Prostate gland (tissue), 2 donors: ENCODE measurements at places on chromosomes 5 and 9. TPM values are rescaled to one million over a fixed set of nuclear protein-coding genes. Genes with fewer than 3 reads are reported as not detected.
A peak's percentile ranks its signal among the peaks of the same experiment; 100 is the strongest.

ADAMTS2 gene
- total RNA-seq = 2.0 TPM

IPPK gene
- total RNA-seq = 10.3 TPM

GFPT2 gene
- 3.2 TPM for total RNA-seq

GRCh38 chr9:89679016-89679415 is 74.2 kb downstream of the GADD45G start:
- peaks cover 16% of the 10 kb centered on the region for H3K4me1 ChIP-seq
- no peak overlapping the region for H3K4me3 ChIP-seq
- H3K27me3 ChIP-seq = no peaks in the 10 kb centered on the region
- H3K27ac ChIP-seq = no peak overlapping the region
- no peak for DNase-seq

DMRT3 gene
- total RNA-seq = not detected

GRCh38 chr9:84834426-84834825 is 164.9 kb downstream of the NTRK2 start:
- H3K4me3 ChIP-seq = no peak overlapping the region
- H3K4me1 ChIP-seq = no peaks in the 10 kb centered on the region
- H3K27ac ChIP-seq = no peak overlapping the region
- no peaks in the 10 kb centered on the region for H3K36me3 ChIP-seq

GRCh38 chr5:180898621-180899246 is at the start of gene BTNL8:
TSS of gene BTNL8 (plus strand) at chr5:180899159. CDS start at chr5:180899311, 152 bp downstream.
- no peaks in the 10 kb centered on the region for H3K4me1 ChIP-seq
- no peaks in the 10 kb centered on the region for H3K27me3 ChIP-seq
- H3K36me3 ChIP-seq = no peaks in the 10 kb centered on the region
- peak; percentile 71 for DNase-seq

DNA sequence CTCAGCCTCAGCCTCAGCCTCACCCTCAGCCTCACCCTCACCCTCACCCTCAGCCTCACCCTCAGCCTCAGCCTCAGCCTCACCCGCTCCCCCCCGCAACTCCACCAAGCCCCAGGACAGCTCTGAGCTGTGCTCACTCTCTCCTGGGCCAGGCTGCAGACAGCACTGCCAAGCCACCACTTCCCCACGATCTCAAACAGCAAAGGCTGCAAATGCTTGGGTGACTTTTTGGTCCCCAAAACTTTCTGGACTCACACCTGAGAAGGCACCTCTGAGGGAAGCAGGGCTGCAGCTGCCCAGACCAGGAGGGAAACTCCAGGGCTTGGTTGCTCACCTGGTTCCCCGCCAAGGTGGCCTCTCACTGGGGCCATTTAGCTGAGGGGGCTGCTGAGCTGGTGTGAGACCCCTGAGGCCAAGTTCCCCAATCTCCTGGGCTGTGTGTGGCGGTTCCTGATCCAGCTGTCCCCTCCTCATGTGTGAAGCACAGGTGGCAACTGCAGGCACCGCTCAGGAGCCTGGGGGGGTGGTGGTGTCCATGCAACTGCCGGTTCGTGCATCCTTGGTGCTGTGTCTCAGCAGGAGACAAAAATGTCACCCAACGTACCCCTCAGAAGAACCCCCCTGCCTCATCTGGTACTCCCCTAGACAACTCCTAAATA is 17.8 kb downstream of the MRPL36 start:
- H3K27me3 ChIP-seq = no peaks in the 10 kb centered on the region
- no peak for DNase-seq
- no peak overlapping the region for H3K27ac ChIP-seq
- H3K36me3 ChIP-seq = no peaks in the 10 kb centered on the region
- no peak overlapping the region for H3K4me3 ChIP-seq
- H3K4me1 ChIP-seq = no peaks in the 10 kb centered on the region

DNA sequence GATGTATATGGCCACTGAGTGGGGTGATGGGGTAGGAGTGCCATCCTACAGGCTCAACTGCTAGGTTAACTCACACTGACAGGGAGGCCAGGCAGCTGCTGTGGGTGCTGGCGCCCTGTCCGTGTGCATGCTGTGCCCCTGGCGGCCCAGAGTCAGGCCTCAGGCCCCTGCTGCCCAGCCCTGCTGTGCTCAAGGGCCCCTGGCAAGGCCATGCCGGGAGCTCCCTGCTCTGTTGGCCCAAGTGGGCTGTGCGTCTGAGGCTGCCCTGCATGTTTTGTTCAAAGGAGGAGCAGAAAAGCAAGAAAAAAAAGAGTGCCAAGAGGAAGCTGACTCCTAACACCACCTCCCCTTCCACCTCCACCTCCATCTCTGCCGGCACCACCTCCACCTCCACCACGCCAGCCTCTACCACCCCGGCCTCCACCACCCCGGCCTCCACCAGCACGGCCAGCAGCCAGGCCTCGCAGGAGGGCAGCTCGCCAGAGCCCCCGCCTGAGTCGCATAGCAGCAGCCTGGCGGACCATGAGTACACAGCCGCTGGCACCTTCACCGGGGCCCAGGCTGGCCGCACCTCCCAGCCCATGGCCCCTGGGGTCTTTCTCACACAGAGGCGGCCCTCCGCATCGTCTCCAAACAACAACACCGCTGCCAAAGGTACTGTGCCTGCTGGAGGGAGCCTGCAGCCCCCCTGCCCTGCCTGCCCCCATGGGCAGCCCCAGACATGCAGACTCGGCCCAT is 100.1 kb downstream of the PHF2 start:
- DNase-seq = no peak
- H3K4me1 ChIP-seq = no peaks in the 10 kb centered on the region
- H3K27ac ChIP-seq = no peak overlapping the region
- H3K4me3 ChIP-seq = no peak overlapping the region

- H3K27me3 ChIP-seq = no peaks in the 10 kb centered on the region
- no peak overlapping the region for H3K4me3 ChIP-seq
- no peaks in the 10 kb centered on the region for H3K4me1 ChIP-seq
These were observed 77.8 kb upstream of the SLC1A3 start for GRCh38 chr5:36528588-36528987.

DNA sequence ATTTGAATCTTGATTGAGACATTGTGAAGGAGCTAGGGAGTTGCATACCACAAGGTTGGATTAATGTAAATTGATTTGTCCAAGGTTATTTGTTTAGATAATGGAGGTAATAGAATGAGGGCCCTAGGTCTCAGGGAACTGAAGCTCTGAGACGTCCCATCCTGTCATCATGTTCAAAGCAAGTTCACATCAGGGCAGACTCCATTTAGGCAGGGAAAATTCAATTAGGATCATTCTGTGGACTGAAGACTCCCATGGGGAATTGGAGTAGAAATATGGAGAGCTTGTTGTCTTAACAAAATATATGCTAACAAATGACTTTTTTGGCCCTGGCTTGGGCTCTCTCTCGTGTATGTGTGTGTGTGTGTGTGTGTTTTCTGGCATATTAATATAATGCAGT is 722.0 kb upstream of the ADAMTS16 start:
- H3K36me3 ChIP-seq = no peaks in the 10 kb centered on the region
- DNase-seq = no peak
- H3K27me3 ChIP-seq = no peaks in the 10 kb centered on the region
- no peaks in the 10 kb centered on the region for H3K4me1 ChIP-seq
- H3K4me3 ChIP-seq = no peak overlapping the region

PCDHB12 gene
- 0.32 TPM for total RNA-seq

IFNB1 gene
- not detected for total RNA-seq

DNA sequence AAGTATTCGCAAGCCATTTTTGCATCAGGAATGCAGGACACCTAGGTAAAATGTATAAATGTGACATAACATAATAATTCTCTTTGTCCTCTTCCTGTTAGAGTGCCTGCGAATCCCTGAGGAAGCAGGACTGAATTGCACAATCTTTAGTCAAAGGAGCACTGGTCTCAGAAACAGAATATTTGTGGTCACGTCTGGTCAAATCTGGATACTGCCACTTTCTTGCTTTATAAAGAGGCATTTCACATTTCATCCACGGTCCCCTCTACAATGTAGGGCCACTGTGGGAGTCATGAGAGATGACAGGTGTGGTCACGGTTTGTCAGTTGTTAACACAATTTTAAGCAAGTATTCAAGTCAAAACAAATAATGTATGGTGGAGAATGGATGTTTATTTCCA is 564.0 kb downstream of the IRX1 start:
- H3K36me3 ChIP-seq = no peaks in the 10 kb centered on the region
- no peak overlapping the region for H3K27ac ChIP-seq
- no peaks in the 10 kb centered on the region for H3K27me3 ChIP-seq
- no peak overlapping the region for H3K4me3 ChIP-seq

DNA sequence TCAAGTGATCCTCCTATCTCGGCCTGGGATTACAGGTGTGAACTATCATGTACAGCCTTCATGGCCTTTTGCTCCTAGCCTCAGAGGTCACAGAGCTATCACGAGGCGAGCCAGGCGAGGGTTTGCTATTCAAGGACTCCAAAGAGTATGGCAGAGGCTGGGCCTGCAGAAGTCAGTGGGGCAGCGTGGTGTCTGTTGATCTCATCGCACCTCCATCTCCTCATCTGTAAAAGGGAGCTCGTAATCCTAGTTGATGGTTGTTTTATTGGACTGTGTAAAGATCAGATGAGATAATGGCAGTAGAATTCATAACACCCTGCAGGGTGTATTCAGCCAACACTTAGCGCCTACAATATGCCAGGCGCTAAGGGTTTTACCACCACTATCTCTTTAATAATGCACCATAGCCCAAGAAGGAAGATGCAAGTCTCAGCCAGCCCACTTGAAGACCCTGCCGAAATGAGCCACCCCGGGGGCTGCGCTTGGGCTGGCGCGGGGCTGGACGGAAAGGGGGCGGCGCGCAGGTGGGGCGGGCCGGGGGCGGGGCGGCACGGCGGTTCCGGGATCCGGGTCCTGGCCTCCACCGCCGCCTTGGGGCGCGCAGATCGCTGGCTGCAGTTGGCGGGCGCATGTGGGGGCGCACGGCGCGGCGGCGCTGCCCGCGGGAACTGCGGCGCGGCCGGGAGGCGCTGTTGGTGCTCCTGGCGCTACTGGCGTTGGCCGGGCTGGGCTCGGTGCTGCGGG is at the start of gene GALNT12:
Gene GALNT12 (plus strand): TSS at position 601 of the 744 bp plus-strand sequence. CDS start 29 bp downstream, at position 630.
- no peaks in the 10 kb centered on the region for H3K36me3 ChIP-seq
- DNase-seq = no peak
- no peaks in the 10 kb centered on the region for H3K27me3 ChIP-seq
- H3K27ac ChIP-seq = no peak within 1 kb of the TSS
- H3K4me3 ChIP-seq = peak within 1 kb of the TSS; percentile 39
- H3K4me1 ChIP-seq = peaks cover 7% of the 10 kb centered on the region

DNA sequence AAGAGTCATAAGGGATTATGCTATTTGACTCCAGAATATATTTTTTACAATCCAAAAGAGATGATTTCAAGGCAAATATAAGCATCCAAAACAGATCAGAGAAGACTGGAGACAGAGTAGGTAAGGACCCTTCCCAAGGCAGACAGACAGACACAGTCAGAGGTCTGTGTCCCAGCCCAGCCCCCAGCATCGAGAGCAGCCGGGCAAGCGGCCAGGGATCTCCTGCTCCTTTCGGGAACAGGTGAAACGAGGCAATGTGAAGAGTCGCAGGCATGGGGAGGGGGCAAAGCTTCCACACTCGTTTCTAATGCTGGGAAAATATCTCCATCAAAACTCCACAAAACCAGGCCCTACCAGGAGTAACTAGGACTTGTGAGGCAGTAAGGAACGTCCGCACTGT is 5.8 kb downstream of the PAEP start:
- H3K27ac ChIP-seq = no peak overlapping the region
- no peak for DNase-seq
- no peak overlapping the region for H3K4me3 ChIP-seq
- peaks cover 7% of the 10 kb centered on the region for H3K27me3 ChIP-seq
- H3K4me1 ChIP-seq = no peaks in the 10 kb centered on the region

DNA sequence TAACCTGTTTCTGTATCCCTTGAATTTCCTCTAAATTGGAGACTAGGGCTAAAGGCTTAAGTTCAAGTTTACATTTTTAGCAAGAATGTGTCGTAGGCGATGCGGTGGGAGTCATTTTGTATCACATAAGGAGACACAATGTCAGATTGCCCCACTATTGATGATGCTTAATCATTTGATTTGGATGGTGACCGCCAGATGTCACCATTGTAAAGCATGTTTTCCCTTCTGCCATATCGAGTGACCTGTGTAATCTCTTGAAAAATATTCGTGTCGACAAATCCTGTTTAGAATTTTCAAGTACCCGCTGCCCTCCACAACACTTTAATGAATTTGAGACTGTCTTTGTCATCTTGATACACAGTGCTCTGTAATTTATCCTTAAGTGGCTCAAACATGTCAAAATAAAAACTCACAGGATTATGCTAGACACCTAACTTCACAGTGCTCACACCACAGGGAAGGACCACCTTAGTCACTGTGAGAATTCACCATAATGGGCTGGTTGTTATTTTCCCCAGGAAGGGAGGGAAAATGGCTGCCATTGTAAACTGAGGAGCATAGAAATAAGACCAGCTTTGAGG is 34.5 kb upstream of the SLC46A2 start:
- no peaks in the 10 kb centered on the region for H3K36me3 ChIP-seq
- H3K4me1 ChIP-seq = no peaks in the 10 kb centered on the region
- no peak overlapping the region for H3K27ac ChIP-seq
- DNase-seq = no peak

THBS4 gene
- total RNA-seq = 21.5 TPM

GRXCR2 gene
- total RNA-seq = not detected

DIRAS2 gene
- not detected for total RNA-seq

BTNL3 gene
- 1.6 TPM for total RNA-seq

RAB14 gene
- total RNA-seq = 42.9 TPM

DNA sequence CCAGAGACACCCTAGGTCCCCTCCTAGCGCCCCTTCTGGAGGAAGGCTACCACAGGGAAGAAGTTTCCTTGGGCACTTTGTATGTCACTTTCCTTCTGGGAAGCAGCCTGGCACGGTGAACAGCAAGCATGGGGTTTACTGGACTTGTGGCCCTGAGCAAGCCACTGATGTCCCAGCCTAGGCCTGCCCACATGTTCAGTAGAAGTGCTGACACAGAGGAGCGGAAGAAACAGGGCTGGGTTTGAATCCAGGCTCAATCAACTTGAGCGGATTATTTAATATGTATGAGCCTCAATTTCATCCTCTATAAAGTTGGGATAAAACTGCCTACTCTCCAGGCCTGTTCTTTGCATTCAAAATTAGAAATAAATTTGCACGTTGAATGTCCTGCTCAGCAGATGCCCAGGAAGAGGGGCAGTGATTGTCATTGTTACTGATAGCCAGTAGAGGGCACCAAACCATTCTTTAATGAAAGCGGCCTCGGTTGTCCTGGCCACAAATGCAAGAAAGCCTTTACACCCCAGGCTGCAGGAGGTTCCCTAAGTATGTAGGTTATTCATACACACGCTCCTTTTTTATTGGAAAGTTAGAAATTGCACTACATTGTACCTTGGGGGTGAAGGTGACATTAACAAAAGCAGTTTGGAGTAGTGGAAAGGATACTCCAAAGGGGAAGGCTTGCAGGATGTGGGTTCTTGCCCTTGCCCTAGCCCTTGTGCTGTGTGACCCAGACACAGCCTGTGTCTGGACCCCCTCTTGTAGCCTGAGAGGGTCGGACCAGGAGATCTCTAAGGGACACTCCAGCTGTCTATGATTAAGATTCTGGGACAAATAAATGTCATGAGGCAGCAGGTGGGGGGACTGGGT is 13.4 kb upstream of the XPA start:
- H3K27me3 ChIP-seq = no peaks in the 10 kb centered on the region
- H3K4me3 ChIP-seq = no peak overlapping the region
- H3K4me1 ChIP-seq = no peaks in the 10 kb centered on the region

SHB gene
- total RNA-seq = 53.2 TPM

GRCh38 chr9:105328872-105329718 is 84.6 kb downstream of the SLC44A1 start:
- H3K4me1 ChIP-seq = no peaks in the 10 kb centered on the region
- no peak overlapping the region for H3K4me3 ChIP-seq
- H3K27ac ChIP-seq = no peak overlapping the region
- no peak for DNase-seq

PCDHA6 gene
- 1.9 TPM for total RNA-seq

GRCh38 chr9:135077497-135078200 is 9.8 kb upstream of the OLFM1 start:
- no peaks in the 10 kb centered on the region for H3K27me3 ChIP-seq
- H3K4me3 ChIP-seq = no peak overlapping the region
- H3K4me1 ChIP-seq = no peaks in the 10 kb centered on the region
- no peak for DNase-seq

CARD6 gene
- 5.4 TPM for total RNA-seq
